ENCODE measurements at places on chromosomes 1 and 21.

DNA sequence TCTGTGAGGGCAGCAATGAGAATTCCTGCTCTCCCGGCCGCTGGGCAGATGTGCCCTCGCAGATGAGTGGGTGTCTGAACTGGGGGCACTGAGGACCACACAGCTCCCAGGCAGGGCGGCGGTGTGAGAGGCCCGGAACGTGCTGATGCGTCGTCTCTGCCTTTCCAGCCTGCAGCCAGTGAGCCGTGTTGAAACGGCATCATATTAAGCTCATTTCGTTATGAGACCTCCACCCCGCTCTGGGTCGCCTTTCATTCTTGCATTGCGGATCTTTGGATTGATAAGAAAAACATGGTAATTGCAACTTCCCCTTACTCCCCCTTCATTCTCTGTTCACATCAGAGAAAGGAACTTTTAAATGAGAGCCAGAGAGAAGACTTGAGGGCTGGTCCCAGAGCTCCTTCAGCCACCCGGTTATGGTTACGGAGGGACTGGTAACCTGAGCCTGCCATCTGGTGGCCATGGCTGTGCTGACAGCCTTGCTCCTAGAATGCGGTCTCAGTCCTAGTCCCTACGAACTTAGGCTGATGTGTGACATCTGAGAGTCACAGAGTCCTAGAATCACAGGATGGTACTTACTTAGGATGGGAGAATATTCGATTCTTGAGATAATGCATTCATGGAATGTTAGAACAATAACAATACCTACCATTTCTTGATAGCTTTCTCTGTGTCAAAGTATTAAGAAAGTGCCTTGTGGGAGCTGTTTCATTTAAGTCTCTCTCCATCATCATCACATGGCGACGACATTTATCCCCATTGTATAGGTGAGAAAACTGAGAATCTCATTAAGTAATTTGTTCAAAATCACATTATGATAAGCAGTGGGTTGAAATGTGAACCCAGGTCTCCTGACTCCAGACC is 271.0 kb downstream of the TRABD2B start:
- peak; percentile 64 for DNase-seq

DNA sequence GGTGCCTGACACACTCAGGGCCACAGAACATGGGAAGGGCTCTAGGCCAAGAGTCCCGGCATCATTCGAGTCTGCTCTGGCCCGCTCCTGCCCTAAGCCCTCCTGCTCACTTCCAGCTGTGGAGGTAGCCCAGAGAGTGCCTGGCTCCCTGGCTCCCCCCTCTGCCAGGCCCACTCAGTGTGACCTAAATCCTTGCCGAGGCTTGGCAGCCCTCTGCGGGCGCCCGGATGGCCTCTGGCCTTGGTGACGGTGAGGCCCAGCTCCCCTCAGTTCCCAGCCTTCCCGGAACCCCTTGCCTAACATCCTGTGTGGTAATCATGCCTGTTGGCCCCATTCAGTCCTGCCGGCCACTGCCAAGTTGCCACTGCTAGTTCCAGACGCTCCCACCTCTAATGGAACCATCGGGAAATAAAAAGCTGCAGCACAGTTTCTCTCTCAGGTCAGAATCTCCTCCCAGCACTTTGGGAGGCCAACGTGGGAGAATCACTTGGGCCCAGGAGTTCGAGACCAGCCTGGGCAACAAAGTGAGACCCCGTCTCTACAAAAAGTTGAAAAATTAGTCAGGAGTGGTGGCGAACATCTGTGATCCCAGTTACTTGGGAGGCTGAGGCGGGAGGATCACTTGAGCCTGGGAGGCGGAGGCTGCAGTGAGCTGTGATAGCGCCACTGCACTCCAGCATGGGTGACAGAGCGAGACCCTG is 1.2 kb upstream of the H6PD start:
- DNase-seq = no peak

- no peak for DNase-seq
Observed at GRCh38 chr1:240029418-240029817, 62.3 kb upstream of the FMN2 start.

DNA sequence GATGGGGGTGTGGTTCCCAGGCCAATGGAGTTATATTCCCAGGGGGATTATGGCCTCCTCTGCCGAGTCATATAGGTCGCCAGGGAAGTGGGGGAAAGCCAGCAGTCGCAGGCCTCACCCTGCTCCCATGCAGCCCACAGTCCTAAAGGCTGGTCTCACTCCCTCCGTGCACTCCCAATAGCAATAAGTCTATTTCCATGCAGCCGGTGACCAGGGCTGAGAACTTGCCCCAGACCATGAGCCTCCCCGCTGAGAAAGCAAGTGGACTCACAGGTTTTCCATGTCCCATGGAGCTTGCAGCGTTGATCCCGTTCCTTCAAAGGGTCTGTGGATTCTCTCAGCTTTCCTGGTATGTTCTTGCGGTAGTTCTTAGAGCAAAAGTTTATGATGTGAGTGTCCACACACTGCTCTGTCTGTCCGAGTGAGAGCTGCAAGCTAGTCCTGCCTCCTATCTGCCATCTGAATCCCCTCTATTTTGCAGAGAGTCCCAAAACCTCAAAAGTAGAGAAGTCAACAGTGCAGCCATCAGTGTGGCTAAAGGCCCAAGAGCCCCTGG is 81.7 kb upstream of the TMPRSS2 start:
- no peak for DNase-seq

GRCh38 chr1:63343922-63344321 is 21.6 kb downstream of the FOXD3 start:
- no peak for DNase-seq

DNA sequence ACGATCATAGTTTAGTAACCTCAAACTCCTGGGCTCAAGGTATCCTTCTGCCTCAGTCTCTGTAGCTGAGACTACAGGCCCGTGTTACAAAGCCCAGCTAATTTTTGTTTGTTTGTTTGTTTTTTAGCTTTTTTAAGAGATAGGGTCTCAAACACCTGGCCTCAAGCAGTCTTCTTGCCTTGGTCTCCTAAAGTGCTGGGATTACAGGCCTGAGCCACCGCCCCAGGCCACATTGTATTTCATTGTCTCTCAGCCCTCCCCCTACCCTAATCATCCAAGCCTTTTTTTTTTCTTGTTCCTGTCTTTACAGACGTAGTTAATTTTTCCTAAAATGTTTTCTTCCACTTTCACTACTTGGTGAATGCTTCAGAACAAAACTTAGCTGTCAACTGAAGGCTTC is 5.4 kb downstream of the CDC7 start:
- no peak for DNase-seq

DNA sequence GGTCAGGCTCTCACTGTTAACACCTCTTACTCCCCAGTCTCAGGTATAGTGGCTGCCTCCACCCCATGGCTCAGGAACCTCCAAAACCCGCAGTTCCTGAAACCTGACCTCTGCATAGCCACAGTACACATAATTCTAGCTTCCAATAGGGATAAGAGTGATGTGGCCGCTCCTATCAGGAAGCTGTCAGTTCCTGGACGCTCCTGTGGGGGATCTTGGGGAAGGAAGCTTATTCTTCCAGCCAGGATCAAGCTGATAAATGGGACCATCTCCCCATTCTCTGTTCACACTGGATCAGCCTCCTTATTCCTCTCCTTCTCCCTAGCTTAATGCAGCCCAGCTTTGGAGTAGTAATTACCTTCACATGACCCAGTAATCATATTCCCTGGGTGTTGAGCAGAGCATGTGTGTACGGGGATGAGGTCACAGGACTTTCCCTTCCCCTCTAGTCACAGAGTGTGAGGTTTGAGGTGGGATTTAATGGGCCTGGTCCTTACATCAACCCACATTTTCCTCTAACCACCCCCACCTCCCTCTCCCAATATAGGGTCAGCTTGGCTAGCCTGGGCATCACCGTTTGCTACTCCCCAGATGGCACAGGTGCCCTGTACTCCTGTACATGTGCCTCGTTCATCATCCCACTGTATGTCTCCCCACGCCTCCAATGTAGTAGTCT is 7.0 kb upstream of the POU3F1 start:
- DNase-seq = no peak

- no peak for DNase-seq
Observed at GRCh38 chr1:216034506-216034905, 388.7 kb downstream of the USH2A start.

GRCh38 chr1:209421186-209421585 is 162.3 kb upstream of the CAMK1G start:
- no peak for DNase-seq

DNA sequence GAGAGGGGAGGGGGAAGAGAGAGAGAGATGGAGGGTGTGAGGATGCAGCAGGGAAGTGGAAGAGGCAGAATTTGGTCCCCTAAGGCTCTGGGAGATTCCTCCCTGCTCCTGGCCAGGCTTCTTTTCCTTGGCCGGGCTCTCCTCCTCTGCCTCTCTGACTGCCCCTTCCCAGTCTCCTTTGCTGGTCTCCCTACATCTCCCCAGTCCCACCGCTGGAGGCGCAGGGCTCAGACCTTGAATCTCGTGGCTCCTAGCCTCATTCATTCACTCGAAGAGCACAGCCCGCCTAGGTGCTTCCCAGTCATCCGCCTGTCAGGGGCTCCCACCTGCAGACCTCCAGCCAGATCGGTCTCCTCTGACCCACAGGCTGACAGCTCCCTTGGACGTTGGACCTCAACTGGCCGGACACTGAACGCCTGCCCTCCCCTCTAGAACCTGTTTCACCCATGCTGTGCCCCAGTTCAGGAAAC is 76.5 kb downstream of the VWA5B1 start:
- DNase-seq = peak; percentile 9

- DNase-seq = no peak
Observed at GRCh38 chr1:246750752-246751151, 26.5 kb downstream of the SCCPDH start.

GRCh38 chr1:113046569-113046968 is 26.4 kb upstream of the LRIG2 start:
- DNase-seq = no peak
